Stimulated activated CD4-positive, alpha-beta T cell treated with anti-CD3 and anti-CD28 coated beads, Interleukin-4, amount 100 ng/mL, for 1 hour (primary cell): ENCODE measurements at places on chromosomes 3 and 15.
A peak's percentile ranks its signal among the peaks of the same experiment; 100 is the strongest.

GRCh38 chr3:100954990-100955389 is 38.2 kb downstream of the ABI3BP start:
- no peak for DNase-seq

- DNase-seq = no peak
Observed at GRCh38 chr15:66172324-66172980, 81.1 kb downstream of the MEGF11 start.

GRCh38 chr15:65796610-65797078 is 4.6 kb upstream of the DENND4A start:
- DNase-seq = no peak

- DNase-seq = peak; percentile 23
Observed at GRCh38 chr15:90075420-90076289, 26.6 kb downstream of the IDH2 start.

DNA sequence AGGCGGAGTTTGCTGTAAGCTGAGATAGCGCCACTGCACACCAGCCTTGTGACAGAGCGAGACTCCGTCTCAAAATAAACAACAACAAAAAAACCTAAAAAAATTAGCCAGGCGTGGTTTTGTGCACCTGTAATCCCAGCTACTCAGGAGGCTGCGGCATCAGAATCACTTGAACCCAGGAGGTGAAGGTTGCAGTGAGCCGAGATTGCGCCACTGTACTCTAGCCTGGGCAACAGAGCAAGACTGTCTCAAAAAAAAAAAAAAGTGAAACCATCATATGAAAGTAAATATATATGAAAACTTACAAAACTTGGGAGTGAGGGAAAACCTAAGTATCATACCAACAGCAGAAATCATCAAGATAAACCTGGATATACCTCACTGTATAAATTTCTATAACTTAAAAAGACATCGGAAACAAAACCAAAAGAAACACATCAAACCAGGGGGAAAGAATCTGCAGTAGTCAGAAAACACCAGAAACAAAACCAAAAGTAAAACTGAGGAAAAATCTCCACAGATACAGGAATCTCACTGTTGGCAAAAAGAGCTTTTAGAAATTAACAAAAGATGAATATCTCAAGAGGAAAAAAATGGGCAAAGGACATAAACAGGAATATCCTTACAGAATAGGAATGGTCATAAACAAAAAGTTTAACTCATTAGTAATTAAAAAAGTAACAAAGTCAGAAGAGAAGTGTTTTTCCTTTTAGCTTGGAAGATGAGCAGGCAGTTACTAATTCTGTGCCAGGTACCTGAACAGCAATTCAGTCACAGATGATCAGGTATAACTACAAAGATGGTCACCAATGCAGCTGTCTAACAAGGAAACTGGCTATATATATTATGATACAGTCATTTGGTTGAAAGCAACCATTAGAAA is 41.3 kb downstream of the ETV5 start:
- no peak for DNase-seq

- DNase-seq = peak; percentile 23
Observed at GRCh38 chr3:157129803-157130466, 30.0 kb downstream of the CCNL1 start.

DNA sequence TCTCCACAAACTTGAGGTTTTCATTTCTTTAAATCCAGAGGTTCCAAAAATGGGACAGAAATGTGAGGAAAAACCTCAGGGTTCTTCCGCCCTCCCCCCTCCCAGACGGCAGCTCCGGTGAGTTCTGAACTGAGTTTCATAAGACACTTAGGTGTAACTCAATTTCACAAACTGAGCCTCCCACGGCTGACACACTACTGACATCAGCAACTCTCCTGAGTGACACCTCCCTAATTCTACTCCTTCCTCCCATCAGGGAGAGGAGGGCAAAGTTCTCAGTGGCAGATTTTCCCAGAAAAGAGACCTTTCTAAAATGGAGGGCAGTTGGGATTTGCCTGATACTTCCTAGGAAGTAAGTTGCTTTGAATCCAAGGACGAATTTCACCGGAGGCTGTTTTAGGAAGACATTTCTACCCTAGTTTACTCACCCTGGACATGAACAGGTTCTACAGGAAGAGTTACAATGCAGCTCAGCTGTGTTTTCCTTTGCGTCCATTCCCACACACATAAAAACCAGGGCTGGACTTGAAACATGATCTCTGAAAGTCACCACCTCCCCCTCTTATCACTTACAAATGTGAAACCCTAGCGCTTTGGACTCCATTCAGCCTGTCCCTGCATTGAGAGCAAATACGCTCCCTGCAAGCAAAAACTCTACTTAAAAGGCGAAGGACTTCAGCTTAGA is 78.1 kb upstream of the LMOD3 start:
- peak; percentile 55 for DNase-seq

DNA sequence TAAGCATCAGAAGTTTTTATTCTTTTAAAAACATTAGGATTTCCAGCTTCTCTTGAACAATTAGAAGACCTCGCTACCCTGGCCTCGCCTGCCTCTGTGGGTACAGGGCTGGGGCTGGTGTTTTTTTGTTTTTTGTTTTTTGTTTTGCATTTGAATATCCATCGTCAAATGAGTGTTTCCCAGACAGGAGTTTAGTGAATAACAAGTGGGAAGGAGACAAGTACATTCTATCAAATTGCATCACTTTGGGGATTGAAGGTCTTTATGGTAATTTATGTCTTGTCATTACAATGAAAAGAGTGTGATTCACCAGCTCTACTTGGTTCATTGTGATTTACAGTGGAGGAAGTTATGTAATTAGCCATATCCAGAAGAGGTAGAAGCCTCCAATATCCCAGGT is 161.1 kb upstream of the UBE2E1 start:
- no peak for DNase-seq

- DNase-seq = no peak
Observed at GRCh38 chr3:60571511-60571910, 679.7 kb downstream of the FHIT start.

GRCh38 chr3:40308725-40309417 is 636 bp upstream of the EIF1B start:
- peak; percentile 5 for DNase-seq

GRCh38 chr3:45909542-45909941 is 23.2 kb downstream of the CCR9 start:
- DNase-seq = no peak

GRCh38 chr3:78823434-78823833 is 944.4 kb downstream of the ROBO1 start:
- no peak for DNase-seq

DNA sequence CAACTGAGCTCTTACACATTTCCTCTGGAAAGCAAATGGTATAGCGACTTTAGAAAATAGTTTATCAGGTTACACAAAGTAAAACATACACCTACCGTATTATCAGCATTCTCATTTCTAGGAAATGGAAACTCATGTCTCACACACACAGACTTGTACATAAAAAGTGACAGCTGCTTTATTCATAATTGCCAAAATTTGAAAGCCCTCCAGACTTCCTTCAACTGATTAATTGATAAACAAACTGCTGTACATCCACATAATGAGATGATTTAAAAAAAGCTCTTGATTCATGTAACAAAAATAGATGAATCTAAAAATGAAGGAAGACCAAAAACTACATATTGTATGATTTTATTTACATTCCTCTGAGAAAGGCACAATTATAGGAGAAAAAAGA is 425.5 kb downstream of the GABRG3 start:
- DNase-seq = no peak

GRCh38 chr3:113575206-113575605 is 42.9 kb downstream of the SIDT1 start:
- no peak for DNase-seq

DNA sequence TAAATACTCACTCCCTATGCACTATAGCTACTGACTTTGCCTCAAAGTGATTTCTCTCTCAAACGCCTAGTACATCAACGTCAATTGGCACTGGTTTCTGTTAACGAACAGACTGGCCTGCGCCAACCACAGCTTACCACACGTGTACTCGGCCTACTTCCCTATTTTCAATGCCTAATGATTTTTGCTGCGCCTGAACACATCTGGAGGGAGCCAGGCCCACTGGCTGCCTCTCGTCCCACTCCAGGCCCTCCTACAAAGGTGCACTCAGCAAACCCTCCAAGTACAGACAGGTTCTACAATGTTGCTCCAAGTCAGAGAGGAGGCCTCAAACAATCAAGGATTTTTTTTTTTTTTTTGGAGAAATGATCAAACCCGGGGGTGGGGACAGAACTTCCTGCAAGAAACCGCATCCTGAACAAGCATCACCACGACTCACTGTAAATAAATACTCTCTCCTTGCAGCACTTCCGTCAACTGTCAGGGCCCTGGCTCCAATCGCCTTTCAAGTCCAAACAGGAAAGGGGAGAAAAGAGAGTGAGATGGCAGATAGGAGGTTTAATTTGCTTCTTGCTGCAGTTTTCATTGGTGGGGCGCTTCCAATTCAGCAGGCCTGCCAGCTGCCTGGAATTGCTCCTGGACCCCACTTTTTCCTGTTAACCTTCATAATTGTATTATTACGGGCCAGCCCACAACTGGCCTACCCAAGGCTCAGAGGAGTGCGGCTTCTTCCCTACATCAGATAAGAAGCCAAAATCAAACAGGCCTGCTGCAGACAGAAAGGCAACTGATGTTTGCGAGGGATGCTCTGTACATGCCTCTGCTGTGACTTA is 139.3 kb downstream of the FOXP1 start:
- DNase-seq = no peak

DNA sequence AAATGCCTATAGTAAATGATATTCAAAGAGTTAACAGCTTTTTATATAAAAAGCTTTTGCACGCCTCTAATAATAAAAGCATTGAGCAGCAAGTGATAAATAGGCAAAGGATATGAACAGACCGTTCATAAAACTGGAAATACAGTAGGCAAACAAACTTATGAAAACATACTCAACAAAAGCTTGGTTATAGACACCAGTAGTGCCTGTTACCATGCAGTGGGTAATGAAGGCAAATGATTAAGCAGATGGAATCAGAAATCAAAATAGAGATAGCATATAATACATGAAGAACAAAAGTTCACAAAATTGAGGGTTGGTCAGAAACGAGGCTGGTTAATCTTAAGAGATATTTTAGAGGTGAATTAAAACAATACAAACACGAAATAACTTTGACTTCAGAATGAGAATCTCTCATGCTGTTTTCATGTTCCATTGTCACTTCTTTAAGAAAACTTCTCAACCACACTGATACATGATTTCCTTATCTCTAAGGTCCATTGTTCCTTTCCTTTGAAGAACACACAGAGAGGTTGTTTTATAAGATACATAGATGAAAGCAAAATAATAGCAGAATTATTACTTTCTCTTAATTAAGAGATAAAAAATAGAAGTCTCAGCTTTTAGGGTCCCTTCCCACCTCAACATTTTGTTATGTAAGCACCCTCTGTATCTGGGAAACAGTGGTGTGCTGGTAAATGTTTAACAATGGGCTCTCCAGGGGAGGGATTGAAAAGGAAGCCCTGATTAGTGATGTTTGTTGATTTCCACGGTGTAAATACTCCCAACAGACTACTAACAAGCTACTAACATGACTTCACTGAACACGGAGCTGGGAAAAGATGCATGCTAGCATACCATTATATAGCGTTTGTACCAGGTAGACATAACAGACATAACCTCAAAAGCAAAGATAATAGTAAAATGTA is 12.6 kb downstream of the RASGRP1 start:
- no peak for DNase-seq

GRCh38 chr3:197305854-197306253 is 7.4 kb upstream of the DLG1 start:
- no peak for DNase-seq

DNA sequence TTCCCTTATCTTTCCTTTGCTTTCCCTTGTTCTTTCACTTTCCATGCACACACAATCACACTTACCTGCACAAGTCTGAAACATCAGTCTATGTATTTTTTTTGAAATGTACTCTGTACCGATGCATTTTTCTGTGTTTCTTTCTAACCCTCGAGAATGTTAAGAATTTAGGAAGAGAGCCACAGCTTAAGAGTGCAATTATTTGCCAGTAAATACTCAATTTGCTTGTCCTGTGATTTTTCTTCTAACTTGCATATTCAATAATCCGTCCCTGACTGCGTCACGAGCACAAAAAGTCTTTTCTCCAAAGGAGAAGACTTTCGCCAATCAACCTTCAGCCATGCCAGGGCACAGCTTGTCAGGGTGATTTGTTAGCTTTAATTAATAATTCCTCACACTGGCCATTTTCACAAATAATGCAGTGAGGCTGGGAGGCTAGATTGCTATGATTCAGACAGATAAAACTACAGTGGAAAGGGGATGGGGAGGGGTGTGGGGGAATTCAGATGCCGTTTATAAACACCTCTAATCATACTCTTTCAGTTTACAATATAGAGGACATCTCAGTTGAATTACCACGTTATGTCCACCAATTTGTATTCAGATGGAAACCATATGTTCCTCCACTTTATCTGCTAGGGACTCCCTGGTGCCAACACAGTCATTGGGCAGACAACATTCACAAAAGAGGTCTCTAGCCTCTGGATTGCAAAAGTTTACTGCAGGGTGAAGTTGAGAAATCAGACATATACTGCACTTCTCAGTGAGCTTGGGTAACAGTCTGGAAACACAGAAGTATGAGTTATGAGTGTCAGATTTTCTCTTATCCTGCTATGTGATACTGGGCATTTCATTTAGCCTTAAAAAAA is 388.0 kb downstream of the ZBTB20 start:
- DNase-seq = no peak

- no peak for DNase-seq
Observed at GRCh38 chr15:99504071-99504822, 61.5 kb upstream of the MEF2A start.

DNA sequence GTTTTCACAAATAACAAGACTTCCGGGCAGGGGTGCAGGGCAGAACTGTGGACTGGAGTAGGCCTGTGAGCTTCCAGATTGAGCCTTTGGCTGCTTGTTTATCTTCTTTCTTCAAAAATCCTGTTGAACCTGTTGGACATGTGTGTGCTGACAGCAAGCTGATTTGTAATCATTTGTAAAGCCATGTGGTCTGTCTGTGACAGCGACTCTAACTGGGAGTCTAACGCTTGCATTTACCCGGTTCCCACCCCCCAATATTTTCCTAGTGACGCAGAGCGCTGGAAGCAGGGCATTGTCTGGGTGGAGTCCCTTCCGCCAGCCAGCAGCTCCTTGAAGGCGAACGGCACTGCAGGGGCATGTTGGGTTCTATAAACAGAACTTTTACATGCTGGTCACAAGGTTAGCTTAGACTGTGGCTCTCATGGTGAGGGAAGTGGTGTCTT is 85.7 kb upstream of the MYZAP start:
- no peak for DNase-seq
